ENCODE measurements at places on chromosomes 2 and 18.

- DNase-seq: no peak
Measured at GRCh38 chr18:29087616-29088246, 910.8 kb upstream of the CDH2 start.

- DNase-seq: no peak
Measured at GRCh38 chr2:19702267-19702666, 199.5 kb downstream of the TTC32 start.

- DNase-seq: no peak
Measured at GRCh38 chr2:10186868-10187535, 64.5 kb downstream of the RRM2 start.

- DNase-seq: no peak
Measured at GRCh38 chr2:238397356-238397755, 29.4 kb upstream of the ASB1 start.

- DNase-seq: no peak
Measured at GRCh38 chr18:43650426-43650825, 373.1 kb upstream of the SYT4 start.

- DNase-seq: no peak
Measured at GRCh38 chr2:191710411-191710900, 32.5 kb downstream of the NABP1 start.

GRCh38 chr18:32542221-32542798 is 71.6 kb upstream of the GAREM1 start:
- DNase-seq: no peak

DNA sequence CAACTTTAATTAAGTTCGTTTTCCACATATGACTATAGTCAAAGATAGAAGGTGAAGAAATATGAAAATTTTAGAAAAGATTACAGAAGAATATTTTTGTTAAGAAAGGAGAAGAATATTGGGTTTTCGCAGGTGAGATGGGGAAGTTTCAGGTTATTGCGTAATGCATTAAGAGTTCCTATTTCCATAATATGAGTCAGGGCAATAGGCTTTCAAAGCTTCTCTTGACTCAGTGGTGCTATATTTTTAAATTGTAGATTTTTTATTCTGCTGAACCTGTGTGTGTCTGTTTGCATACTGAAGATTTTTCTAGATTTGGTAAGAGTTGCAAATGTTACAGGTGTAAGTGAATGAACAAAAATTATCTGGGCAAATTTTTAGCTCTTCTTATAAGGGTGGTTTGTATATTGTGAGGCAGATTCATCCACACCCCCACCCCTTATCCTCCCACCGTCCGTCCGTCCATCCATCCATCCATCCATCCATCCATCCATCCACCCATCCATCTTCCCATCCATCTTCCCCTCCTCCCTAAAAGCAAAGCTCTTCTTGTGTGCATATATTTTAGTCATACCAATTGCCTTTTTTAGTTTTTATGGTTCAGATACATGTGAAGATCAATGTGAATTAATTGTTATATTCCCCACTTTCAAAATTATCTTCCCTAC is 69.6 kb downstream of the MYO1B start:
- DNase-seq: no peak

GRCh38 chr2:37326866-37327634 is 2.4 kb upstream of the PRKD3 start:
- DNase-seq: no peak

GRCh38 chr2:219728991-219729487 is 101.6 kb downstream of the SLC4A3 start:
- DNase-seq: no peak

DNA sequence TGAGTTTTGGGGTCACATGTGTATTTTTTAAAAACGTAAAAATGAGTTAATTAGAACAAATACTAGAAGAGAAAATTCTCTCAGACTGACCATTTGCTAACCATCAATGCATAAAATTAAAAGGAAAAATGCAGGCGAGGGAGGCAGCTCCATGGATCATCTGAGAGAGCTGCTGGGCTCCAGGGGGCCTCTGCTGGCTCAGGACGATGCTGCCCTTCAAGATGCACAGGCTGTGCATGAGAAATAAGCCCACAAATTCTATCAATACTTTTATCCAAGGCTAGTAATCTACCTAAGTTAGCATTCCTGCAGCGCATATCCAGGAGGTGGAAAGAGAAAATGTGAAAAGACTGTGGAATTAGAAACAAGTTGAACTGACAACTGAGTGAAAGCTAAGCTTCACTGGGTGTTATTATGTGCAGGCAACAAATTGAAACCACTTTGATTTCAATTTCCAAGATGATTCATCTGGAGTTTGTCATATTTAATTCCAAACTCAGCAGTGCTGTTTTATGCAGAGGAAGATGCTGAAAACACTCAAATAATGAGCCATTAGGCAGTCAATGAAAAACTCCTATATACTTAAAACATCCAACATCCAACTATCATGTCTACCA is 261.1 kb downstream of the NBAS start:
- DNase-seq: no peak

GRCh38 chr2:15142069-15142689 is 419.0 kb downstream of the NBAS start:
- DNase-seq: peak; percentile 74

- DNase-seq: no peak
Measured at GRCh38 chr2:188517549-188518215, 226.0 kb downstream of the GULP1 start.

DNA sequence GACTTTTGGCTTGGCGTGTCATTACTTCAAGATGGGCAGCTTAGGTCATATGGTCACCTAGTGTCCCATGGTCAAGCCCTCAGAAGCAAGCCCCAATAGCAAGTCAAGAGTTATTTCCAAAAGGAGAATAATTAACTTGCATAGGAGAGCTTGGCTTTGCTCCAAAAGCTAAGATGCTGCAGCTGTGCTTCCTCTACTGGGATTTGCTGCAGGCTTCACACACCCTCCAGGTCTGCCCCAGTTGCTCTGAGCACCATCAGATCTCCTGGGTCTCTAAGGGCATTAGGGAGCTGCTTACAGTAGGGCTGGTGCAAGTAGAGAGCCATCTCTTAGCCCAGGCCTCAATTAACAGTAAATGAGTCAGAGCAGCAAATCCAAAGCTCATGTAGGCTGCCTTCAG is 46.6 kb downstream of the THUMPD2 start:
- DNase-seq: no peak

DNA sequence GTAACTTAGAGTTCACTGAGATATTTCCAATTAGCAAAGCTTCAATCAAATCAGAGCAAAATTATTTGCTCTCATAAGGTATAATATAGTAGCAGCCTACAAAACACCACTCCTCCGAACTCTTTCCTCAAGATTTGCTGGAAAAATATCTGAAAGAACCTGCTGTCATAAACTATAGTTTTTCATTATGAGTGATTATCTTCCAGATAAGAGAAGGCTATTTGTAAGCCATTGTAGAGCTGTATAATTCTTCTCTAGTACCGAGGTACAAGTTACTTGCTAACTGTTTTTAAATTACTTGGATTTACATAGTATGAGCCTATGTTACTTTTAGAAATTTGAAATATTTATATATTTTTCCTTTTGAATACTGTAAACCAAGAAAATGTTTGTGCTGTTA is 2.1 kb downstream of the NDC80 start:
- DNase-seq: no peak

DNA sequence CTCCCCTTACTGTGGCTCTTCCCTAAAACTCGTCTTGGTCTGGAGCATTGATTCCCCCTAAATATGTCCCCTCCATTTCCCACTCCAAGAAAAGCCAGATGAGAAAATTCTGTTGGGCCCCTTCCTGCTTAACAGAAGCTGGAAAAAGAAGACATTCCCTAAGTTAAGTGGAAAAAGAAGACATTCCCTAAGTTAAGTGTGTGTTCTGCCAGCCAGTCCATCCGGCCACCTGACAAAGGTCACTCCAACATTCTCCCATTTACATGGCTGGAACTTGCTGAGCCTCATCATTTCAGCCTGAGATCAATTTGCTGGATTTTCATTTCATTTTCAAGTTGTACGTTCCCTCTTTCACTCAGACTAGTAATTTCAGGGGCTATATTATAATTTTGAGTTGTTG is 52.0 kb downstream of the LYPD1 start:
- no peak for DNase-seq

- no peak for DNase-seq
Measured at GRCh38 chr2:235719146-235719942, 225.5 kb downstream of the AGAP1 start.

GRCh38 chr2:118591223-118591622 is 256.2 kb downstream of the EN1 start:
- no peak for DNase-seq

GRCh38 chr2:31558401-31559295 is 22.1 kb downstream of the SRD5A2 start:
- no peak for DNase-seq

GRCh38 chr2:178230396-178230795 is 36.1 kb downstream of the OSBPL6 start:
- no peak for DNase-seq

DNA sequence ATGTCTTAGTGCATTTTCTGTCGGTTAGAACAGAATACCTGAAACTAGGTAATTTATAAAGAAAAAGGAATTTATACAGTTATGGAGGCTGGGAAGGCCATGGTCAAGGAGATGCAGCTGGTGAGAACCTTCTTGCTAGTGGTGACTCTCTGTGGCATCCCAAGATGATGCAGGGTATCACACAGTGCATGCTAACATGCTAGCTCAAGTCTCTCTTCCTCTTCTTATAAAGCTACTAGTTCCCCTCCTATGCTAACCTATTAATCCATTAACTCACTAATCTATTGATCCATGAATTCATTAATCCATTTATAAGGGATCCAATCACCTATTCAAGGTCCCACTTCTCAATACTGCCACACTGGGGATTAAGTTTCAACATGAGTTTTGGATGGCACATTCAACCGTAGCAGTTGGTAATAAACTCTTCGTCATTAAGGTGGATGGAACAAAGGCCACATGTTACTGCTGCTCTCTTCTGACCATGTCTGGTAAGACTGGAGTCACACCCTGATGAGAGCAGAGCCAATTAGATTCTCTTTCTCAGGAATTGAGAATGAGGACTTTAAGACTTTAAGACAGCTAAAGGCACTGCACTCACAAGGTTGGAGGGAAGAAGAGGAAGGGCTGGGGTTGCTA is 211.6 kb upstream of the SMAD7 start:
- DNase-seq: no peak

DNA sequence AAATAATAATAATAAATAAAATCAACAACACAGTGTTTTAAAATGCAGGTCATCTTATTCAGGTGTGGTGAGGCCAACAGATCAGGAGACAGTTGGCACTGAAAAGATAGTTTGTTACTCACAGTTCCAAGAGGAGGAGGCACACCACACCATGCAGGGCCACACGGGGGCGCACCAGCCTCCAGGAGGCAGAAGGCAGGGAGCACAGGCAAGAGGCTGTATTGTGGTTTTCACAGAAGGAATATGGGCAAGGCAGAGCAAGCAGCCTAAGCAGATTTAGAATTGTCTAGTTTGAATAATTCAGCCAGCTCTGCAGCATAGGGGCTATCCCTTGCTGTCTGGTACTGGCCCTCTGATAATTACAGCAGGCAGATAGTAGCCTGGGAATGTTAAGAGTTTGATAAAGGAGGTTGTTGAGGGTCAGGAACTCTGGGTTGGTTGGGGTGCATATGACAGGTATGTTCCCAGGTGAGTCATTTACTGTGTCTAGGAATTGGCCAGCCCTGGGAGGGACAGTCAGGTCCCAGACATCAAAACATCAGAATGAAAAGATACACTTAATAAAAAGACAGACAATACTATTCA is 31.3 kb downstream of the KIAA2012 start:
- no peak for DNase-seq

- no peak for DNase-seq
Measured at GRCh38 chr2:98436734-98437133, 7.9 kb upstream of the INPP4A start.

- DNase-seq: no peak
Measured at GRCh38 chr2:236552212-236552542, 17.4 kb upstream of the ACKR3 start.

GRCh38 chr2:144567745-144568144 is 47.8 kb upstream of the ZEB2 start:
- no peak for DNase-seq

GRCh38 chr18:24402209-24402785 is 4.7 kb upstream of the OSBPL1A start:
- DNase-seq: no peak
